ENCODE measurements at places on chromosomes 7 and 10.

DNA sequence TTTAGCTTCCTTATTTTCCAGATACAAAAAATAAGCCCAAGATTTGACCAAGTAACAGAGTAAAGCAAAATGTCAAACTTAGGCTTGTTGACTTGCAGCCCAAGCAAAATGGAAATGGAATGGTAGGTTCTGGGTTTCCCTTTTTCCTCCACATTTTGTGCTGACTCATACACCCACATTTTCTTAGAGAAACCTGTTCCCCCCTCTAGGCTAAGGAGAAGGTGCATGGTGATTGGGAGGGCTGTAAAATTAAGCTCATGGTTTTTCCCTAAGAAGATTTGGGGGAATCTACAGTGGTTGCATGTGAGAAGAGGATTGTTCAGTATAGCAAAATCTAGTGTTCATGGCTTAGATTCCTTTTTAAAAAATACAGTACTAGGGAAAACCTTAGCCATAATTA is 127.4 kb downstream of the ARL4A start:
- no peak for DNase-seq

- no peak for DNase-seq
These were observed 712 bp downstream of the ITPRIP start for GRCh38 chr10:104337521-104337984.

- DNase-seq: no peak
These were observed 249.8 kb downstream of the NSUN6 start for GRCh38 chr10:18401416-18402195.

- no peak for DNase-seq
These were observed 28.4 kb upstream of the BMPR1A start for GRCh38 chr10:86728056-86728455.

DNA sequence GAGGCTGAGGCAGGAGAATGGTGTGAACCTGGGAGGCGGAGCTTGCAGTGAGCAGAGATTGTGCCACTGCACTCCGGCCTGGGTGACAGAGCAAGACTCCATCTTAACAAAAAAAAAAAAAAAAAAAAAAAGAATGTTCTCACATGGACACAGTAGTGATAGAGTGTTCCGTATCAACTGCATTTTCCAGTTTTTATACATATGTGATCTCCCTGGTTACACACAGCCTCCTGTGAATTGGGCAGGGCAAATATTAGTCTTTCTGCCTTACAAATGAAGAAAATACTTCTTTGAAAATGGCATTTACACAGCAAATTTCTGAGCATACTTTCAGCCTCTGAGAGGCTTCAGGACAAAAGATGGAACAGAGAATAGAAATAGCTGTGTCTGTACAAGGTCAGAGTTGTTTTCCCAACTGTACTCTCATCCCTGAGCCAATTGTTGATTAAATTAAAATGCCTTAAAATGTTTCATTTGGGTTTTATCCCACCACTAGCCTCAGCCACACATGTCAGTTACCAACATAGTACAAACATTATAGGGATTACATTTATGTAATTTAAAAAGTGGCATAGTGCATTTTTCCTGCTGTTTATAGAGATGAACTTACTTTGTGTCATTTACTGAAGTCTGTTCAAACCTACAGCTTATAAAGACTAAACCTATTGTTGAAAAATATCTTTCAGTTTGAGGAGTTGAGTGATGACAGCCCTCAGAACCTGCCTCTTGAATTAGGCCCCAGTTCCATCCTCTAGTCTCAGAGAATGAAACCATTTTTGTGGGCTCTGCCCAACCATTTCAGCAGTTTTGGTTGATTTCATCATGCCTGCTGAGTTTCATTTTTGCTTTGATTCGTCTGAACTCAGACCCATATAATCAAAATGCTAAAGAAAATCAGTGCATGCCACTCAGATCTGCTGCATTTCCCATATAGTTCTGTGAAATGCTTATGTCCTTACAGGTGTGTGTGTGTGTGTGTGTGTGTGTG is 609.4 kb upstream of the C7orf33 start:
- DNase-seq: no peak

GRCh38 chr10:24574161-24574560 is 149.5 kb downstream of the ARHGAP21 start:
- DNase-seq: no peak

DNA sequence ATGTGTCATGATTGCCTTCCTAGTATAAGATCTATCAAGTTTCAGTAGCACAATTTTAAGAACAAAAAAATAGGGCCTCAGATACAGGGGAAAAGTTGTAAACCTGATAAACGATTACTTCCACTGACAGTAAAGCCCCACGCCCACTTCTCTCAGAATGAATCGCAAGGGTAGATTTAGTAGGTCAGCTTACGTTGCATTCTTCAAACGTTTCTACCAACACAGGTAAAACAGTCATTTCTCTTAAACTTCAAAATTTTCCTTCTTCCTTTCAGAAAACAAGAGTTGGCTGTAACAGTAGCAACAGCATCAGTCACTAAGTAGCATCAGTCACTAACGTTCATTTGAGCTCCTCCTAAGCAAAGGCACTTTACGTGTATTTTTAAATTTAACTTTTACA is 221.5 kb downstream of the ADAM12 start:
- no peak for DNase-seq

DNA sequence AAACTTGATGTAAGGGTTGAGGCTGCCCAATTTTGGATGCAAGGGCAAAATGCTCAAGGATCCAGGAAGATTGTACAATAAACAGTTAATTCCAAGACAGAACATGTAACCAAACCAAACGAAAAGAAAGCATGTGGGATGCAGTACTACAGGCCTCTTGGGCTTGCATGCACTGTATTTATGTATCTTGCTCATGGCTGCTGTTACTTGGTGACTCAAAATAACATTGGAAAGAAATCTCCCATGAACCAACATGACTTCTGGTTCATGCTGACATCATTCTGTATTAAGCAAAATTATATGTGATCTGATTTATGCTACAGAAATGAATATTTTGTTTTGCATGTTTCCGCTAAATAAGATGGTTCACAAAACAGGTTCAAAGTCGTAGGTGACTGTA is 65.9 kb upstream of the FZD1 start:
- no peak for DNase-seq

DNA sequence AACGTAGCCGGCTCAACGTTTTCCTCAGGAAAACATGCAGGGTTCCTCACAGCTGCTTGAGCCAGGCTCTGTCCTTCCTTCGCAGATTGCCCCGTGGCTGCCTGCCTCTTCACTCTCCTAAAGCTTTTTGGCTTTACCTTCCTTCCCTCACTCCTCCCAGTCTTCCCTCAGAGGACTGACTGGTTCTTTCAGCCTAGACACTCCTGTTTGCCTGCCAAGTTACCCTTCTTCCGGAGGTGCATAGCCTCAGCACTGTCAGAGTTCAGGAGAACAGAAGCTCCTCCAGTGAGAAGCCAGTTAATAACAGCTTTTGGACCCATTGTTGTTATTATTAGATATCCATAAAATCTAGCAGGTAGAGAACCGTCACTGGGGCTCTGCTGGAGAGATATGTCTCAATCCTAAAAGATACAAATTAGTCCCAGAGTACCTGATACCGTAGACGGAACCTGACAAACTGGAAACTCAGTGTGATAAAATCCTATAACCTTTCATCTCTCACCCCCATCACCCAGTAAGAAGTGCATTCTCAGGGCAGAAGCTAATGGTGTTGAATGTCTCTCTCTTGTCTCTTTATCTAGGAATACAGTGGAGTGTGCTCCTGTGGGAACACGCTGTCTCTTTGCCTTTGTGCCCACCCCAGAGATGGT is 79.6 kb downstream of the SND1 start:
- DNase-seq: no peak

All from brain (organoid and tissue), 16 donors.